Left ventricle myocardium superior (tissue), 1 donor: ENCODE measurements at places on chromosomes 6 and 20. TPM values are rescaled to one million over a fixed set of nuclear protein-coding genes. Genes with fewer than 3 reads are reported as not detected.

GRCh38 chr6:28585335-28585734 is 59.7 kb downstream of the GPX5 start:
- DNase-seq = no peak

GRCh38 chr6:117521791-117522502 is 39.5 kb downstream of the DCBLD1 start:
- no peak for DNase-seq

DNA sequence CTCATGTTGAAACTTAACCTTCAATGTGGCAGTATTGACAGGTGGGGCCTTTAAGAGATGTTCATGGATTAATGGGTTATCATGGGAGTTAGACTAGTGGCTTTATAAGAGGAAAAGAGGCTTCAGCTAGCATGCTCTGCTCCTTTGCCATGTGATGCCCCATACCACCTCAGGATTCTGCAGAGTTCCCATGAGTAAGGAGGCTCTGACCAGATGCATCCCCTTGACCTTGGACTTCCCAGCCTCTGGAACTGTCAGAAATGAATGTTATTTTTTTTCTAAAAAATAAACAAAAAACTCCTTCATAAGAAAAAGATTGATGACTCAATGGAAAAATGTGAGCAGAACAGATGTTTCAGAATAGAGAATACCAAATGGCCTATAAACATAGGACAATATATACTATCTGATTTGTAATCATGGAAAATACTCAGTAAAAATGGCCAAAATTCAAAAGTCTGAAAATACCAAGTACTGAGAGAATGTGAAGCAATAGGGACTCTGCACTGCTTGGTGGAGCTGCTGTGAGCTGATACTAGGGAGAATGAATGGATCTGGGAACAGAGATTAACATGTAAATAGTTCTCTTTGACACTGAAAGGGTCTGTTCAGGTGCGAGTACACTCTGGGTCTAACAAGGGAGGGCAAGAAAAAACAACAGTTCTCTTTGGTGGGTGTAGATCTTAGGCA is 7.4 kb upstream of the TRIM39 start:
- DNase-seq = no peak

BCAS1 gene
- not detected for total RNA-seq

DNA sequence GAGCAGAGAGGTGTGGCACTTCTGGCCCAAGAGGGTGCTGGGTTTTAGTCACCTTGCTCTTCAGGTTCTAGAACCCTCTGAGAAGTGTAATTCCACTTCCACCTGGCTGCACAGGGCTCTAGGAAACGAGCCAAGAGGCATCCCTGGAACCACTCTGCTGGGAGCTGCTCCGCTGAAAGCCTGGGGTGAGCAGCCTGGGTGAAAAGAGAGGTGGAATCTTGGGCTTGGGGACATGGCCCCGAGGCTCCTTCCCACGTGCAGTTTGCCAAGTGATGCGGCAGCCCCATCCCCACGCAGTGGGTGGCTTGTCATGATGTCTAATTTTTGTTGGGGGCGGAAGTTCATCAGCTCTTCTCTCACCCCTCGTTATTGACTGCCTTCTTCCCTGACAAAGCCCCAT is 32.8 kb downstream of the PPP1R16B start:
- DNase-seq = no peak

ZCCHC3 gene
- 11.0 TPM for total RNA-seq

DNA sequence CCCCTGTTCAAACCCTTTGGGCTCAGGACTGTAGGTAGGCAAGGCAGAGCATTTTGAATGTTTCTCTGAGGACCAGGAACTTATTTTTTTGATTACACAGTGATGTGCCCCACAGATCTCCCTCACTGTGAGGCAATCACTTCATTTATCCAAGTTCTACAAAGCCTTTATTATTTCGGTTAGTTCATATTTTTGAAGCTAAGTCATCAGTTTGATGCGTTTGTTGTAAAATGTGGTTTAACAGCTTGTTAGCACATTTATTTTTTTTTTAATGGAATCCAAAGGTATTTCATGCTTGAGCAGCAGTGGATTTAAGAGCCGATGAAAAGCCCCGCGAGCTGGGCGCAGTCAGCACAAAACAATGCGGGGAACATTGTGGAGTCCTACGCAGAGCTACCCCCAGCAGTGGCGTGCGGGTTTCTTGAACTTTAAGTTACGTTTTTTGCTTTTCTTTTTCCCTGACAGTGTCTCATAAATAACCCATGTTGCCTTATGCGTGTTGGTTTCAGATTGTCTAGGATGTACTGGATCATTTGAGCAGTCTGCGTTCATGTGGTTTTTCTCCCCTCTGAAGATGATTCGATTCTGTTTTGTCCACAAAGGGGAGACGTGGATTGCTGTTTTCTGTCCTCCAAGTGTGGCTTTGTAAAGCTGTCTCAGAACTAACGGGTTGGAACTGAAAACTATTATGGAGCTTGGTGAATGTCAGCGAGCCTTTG is 233.6 kb upstream of the BMP2 start:
- DNase-seq = peak; percentile 25

DNA sequence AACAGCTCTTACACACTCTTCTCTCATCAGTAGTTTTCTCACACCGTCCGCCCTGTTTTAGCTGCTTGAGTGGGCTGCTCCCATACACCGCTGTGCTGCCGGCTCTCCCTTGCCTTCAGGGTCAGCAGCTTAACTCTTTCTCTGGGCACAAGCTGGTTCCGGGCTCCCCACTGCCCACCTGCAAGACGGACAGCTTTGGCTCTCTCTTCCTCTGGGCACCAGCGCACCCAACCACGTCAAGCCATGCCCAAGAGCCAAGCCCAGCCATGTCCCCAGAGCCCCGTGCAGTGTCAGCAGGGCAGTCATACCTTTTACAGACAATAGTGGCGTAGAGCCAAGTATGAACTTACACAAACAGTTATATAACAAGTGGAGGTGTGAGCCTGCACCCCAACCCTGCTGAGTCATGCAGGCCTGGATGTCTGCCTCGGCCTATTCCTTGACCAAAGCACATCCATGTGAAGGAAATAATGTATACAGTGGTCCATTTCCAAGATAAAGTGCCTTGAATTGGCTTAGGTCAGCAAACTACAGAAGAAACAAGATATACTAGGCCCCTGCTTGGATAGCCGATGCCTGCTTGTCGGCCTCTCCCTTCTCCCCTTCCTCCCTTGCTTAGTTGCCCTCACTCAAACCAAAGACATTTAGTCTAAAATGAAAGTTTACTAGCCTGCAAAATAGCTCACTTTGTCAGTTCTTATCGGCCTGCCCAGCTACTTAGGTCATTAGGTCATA is 89.3 kb downstream of the JPH2 start:
- no peak for DNase-seq

GRCh38 chr6:36333931-36334725 is 2.6 kb downstream of the BNIP5 start:
- no peak for DNase-seq

- no peak for DNase-seq
These were observed 99.7 kb downstream of the LIN28B start for GRCh38 chr6:105056646-105057045.

- no peak for DNase-seq
These were observed 85.3 kb downstream of the SYCP2 start for GRCh38 chr20:59848182-59848581.

DNA sequence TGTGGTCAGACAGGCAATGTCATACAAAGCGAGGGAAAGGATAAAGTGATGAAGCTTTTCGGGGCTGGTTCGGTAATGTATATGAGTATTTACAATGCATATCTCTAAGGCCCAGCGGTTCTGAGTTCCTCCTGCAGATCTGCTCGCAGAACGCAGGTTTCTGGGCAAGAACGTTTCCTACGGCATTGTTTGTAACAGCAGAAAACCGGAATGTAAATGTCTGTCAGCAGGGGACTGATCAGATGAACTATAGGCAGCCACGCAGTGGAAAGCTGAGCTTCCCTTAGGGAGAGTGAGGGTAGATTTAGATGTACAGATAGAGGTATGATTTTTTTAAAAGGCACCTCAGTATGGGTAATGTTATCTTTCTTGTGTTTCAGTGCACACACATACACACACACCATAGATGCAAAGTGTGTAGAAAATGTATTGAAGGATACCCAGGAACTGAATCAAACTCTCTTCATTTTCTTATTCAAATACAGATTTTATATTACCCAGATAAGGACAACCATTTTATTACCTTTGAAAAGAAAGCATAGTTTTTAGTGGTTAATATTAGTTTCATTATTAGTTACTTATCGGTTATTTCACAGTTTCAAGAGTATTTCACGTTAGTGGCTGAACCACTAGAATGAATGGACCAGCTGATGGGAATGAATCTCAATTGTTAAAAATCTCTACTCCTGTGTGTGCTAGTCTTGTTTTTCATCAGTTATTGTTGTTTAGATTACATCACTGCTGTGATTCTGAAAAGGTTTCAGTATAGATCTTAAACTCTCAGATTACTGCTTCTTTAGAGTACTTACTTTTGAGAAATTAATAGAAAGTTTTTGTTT is 56.2 kb downstream of the SNX9 start:
- DNase-seq = no peak

DNA sequence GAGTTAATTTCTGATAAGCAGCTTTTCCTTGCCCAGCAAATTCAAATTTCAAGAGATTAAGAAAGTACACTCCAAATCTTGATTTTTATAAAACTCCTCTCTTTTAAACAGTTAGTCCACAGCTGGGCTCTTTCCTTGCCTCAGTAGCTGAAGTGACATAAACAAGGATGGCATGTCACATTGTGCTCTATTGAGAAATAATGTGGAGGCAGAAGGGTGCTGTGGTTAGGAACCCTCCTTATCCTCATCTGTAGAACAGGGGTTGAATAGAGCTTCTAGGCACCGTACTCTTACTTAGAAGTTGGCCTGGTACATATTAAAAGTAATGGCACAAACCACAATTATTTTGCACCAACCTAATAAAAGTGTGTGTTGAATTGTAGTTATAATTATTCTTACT is 70.3 kb downstream of the RSPO3 start:
- DNase-seq = no peak

- no peak for DNase-seq
These were observed 129.4 kb upstream of the CENPW start for GRCh38 chr6:126210398-126211075.

GRCh38 chr6:99143108-99143861 is 195.5 kb upstream of the FBXL4 start:
- DNase-seq = no peak

FAM209B gene
- not detected for total RNA-seq

LAMP5 gene
- total RNA-seq = not detected

GRCh38 chr20:4574356-4574690 is 147.4 kb upstream of the PRND start:
- no peak for DNase-seq

- DNase-seq = no peak
These were observed 27.6 kb upstream of the IFNGR1 start for GRCh38 chr6:137246791-137247202.

DNA sequence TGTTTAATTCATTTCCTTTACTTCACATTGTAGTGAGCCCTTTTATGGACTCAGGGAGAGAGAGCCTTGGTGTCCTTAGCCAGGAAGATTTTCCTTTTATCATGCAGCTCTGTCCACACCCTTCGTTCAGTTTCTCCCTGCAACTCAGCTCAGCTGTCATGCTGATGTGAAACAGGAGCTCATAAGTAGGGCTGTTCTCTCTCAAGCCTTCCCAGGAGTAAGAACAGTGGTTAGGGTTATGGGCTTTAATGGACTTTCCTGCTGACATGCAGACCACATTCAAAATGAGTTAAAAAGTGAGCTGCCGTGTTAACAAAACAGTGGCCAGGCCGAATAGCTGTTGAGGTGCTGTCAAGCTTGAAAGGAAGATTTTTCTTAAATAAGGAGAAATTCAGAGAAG is 104.1 kb downstream of the BCKDHB start:
- no peak for DNase-seq

- no peak for DNase-seq
These were observed 9.8 kb upstream of the DEF6 start for GRCh38 chr6:35287671-35288396.

DNA sequence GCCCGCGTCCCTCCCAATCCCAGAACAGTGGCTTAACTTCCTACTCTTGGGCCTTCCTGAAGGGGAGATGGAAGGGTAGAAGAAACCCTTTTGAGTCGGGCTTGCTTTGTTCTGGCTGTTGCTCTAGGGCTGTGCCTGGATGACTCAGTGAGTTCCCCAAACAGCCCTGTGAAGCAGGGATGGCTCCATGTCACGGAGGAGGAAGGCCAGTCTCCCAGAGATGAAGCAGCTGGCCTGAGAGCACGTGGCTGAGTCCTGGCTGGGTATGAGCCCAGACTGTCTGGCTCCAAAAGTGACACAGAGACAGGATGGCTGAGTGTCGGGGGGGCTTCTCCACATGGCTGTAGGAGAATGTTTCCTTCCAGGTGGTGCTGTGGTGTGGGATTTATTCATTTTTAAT is 4.6 kb downstream of the SYTL3 start:
- peak; percentile 85 for DNase-seq

DNA sequence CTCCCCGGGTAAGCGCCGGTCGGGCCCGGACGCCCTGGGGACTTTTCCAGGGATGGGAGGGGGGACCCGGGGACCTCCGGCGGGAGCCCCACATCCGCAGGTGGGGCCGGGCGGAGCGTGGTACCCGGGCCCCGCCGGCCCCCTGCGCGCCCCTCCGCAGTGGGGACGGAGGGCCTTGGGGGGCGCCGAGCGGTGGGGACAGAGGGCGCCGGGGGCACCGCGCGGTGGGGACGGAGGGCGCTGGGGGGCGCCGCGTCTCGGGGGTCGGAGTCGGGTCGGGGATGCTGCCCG is 270 bp downstream of the PLEKHG1 start:
- no peak for DNase-seq

GRCh38 chr6:36204068-36204753 is 7.7 kb downstream of the BRPF3 start:
- no peak for DNase-seq

TRIM40 gene
- total RNA-seq = not detected

- DNase-seq = no peak
These were observed 3.0 kb upstream of the GOPC start for GRCh38 chr6:117605169-117605826.

DNA sequence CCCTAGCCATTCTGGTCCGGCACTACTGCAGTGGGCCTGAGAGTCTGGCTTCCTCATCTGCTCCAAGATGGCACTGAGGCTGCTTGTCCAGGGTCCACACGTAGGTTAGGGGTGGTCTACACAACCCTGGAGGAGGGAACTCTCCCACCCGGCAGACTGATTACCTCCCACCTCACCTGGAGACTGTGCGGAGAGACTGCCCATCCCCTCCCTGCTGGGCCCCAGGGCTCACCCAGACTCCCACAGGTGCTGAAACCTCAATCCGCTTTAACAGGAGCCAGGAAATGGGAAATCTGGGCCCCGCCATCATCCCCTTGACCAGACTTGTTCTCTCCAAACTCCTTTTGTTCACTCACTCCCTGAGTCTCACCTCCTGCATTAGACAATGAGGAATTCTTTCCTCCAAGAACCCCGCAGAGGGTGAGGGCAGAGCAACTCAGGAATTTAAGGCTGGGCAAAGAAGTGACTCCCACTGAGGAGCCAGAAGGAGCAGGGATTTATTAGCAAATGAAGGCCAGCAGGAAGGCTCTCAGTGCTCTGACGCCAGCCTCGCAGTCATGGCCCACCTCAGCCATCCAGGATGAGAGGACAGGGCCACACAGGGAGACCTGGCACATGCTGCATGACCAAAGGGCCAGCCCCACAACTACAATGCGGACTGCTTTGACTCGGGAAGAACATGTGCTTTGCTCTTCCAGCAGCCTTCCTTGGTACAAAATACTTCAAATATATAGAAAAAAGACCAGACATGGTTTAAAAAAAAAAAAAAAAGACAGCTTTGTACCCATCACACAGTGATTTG is 53.0 kb downstream of the CDK5RAP1 start:
- DNase-seq = no peak

- DNase-seq = no peak
These were observed 102.9 kb upstream of the PRL start for GRCh38 chr6:22399693-22400092.

CBLN4 gene
- not detected for total RNA-seq
